ENCODE measurements at places on chromosomes 12 and 14. TPM values are rescaled to one million over a fixed set of nuclear protein-coding genes. Genes with fewer than 3 reads are reported as not detected.

GRCh38 chr12:57522887-57523705, 472 bp downstream of the MBD6 start:
- peaks cover 55% of the 10 kb centered on the region for H3K4me1 ChIP-seq
- peak overlapping the region; percentile 97 for H3K4me3 ChIP-seq
- no peak for DNase-seq
- peak overlapping the region; percentile 92 for H3K27ac ChIP-seq
- H3K36me3 ChIP-seq: peaks cover 24% of the 10 kb centered on the region

DNA sequence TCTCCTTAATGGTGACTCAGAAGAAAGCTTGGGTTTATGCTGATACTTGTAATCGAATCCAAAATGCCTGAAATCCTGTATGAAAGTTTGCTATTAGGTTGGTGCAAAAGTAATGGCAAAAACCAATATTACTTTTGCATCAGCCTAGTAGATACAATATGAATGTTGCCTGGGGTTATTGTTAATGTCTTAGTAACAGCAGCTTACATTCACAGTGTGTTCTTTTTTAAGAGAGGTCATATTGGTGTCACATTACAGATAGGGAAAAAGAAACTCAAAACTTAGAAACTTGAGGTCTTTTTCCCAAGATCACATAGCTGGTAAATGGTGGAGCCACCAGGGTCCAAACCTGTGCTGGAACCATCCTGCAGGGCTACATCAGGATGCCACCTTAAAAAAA, 25.2 kb downstream of the SRGAP1 start:
- H3K27me3 ChIP-seq: peaks cover 28% of the 10 kb centered on the region
- H3K4me3 ChIP-seq: no peak overlapping the region
- H3K27ac ChIP-seq: no peak overlapping the region
- no peak for DNase-seq
- H3K4me1 ChIP-seq: no peaks in the 10 kb centered on the region
- no peaks in the 10 kb centered on the region for H3K36me3 ChIP-seq

DNA sequence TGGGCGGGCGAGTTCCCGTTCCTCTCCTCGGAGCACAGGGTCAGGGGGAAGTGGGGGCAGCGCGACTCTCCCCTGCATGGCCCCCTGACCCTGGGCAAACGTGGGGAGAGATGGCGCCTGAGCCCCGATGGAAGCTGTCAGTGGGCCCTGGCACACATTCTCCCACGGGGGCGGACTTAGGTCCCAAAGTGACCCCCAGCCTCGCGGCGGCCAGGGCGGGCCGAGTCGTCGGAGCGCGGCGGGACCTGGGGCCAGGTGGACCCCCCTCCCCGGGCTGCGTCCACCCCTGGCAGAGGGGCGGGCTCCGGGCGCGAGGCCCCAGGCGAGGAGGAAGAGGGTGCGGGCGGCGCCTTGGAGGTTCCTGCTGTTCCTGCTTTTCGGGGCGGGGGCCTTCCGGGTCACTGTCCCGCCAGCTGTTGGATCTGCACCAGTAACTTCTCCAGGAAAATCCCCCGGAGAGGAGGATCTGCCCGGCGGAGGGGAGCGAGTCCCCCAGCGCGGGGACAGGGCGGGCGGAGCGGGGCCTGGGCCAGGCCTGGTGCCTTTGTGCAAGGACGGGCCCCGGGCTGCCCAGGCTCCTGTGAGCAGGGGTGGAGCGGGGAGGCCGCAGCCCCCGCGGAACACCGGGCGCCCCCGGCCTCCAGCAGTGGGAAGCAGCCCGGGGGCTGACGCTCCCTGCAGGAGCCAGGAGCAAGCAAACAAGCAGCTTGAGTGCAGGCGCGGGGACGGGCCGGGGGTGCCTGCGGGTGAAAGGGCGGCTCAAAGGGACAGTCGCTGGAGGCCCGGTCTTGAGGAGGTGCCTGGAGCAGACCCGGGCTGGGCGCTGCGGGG, 15.3 kb downstream of the TNFAIP2 start:
- no peaks in the 10 kb centered on the region for H3K36me3 ChIP-seq
- H3K4me1 ChIP-seq: peaks cover 8% of the 10 kb centered on the region
- no peak overlapping the region for H3K4me3 ChIP-seq
- H3K27me3 ChIP-seq: peaks cover 23% of the 10 kb centered on the region

DNA sequence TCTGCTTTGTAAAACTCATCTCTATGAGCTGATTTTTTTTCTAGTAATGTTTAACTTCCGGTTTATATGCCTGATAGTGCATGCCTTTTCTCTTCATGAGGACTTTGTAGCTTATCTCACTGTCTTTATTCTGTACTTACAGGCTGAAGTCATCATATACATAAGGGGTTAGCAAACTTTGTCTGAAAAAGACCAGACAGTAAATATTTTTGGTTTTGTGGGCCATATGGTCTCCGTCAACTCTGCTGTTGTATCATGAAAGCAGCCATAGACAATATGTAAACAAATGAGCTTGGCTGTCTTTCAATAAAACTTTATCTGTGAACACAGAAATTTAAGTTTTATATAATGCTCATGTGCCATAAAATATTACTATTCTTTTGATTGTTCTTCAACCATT, 172.1 kb downstream of the GXYLT1 start:
- no peak overlapping the region for H3K27ac ChIP-seq
- no peaks in the 10 kb centered on the region for H3K27me3 ChIP-seq
- no peaks in the 10 kb centered on the region for H3K4me1 ChIP-seq
- H3K36me3 ChIP-seq: no peaks in the 10 kb centered on the region
- H3K4me3 ChIP-seq: no peak overlapping the region

GRCh38 chr12:92753976-92754885, 51.4 kb downstream of the PLEKHG7 start:
- no peaks in the 10 kb centered on the region for H3K36me3 ChIP-seq
- peaks cover 25% of the 10 kb centered on the region for H3K27me3 ChIP-seq
- no peaks in the 10 kb centered on the region for H3K4me1 ChIP-seq
- no peak for DNase-seq
- H3K4me3 ChIP-seq: no peak overlapping the region

- H3K27me3 ChIP-seq: no peaks in the 10 kb centered on the region
- H3K4me3 ChIP-seq: no peak overlapping the region
- DNase-seq: no peak
- H3K4me1 ChIP-seq: no peaks in the 10 kb centered on the region
Measured at GRCh38 chr14:83757916-83758315, 1772.0 kb upstream of the FLRT2 start.

- H3K36me3 ChIP-seq: peaks cover 25% of the 10 kb centered on the region
- H3K4me3 ChIP-seq: no peak overlapping the region
- no peaks in the 10 kb centered on the region for H3K4me1 ChIP-seq
- no peaks in the 10 kb centered on the region for H3K27me3 ChIP-seq
- peak overlapping the region; percentile 65 for H3K27ac ChIP-seq
- no peak for DNase-seq
Measured at GRCh38 chr12:8970432-8970831, 18.9 kb upstream of the KLRG1 start.

GDF3 gene
- total RNA-seq: not detected

SDSL gene
- 0.29 TPM for total RNA-seq
